DND-41 (cell line): ENCODE measurements at places on chromosomes 5 and 9.

DNA sequence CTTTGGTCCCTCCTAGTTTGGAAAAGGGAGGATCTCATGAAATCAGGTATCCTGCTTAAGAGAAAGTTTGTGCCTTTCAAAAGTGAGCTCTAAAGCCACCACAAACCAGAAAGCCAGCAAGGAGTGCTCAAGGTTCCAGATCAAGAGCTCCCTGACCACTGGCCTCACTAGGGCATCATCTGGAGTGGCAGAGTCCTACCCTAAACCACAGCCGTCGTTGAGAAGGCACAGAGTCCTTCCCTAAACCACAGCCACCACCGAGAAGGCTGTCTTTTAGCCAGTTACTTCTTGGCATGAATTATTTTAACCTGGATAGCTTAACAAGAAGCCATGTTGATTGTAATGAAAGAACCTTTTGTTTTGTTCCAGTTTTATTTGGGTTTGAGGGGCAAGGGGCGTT is 102.9 kb downstream of the FRMD3 start:
- no peak for DNase-seq

DNA sequence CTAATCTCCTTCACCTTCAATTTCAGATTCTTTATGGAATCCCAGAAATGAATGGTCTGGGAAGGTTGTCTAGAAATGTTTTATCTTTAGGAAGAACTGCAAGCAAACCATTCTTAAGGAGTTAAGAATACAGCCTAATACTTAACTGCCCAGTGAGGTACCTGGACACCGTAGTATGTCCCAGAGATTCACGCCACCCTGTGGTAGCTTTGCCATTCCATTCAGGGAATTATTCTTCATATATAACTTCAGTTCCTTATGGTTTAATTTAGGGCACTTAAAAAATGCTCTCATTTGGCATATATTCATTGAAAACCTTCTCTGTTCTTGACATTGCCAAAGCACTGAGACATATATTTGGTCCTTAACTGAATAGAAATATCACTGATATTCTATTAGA is 49.7 kb downstream of the ACTBL2 start:
- DNase-seq = no peak

- no peak for DNase-seq
Observed at GRCh38 chr5:150054569-150054968, 31.8 kb downstream of the CSF1R start.

DNA sequence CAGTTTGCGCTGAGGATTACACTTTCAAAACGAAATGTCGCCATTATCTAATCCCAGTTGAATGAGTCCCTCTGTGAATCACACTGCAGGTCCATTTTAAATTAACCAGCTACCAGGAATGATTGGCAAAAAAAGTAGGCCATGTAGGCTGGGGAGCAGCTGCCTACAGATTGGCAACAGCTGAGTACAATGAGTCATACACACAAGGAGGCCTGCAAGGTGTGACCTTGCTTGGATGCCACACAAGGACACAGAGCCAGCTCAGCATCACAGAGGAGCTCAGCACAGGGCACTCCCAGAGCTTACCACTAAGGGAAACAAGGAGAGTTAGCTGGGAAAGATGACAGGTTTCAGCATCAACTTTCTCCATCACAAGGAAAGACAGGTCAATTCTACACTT is 12.9 kb downstream of the HAVCR1 start:
- DNase-seq = no peak

GRCh38 chr5:126948011-126948355 is 82.4 kb downstream of the MARCHF3 start:
- no peak for DNase-seq

- no peak for DNase-seq
Observed at GRCh38 chr5:39951070-39951469, 526.3 kb upstream of the DAB2 start.

DNA sequence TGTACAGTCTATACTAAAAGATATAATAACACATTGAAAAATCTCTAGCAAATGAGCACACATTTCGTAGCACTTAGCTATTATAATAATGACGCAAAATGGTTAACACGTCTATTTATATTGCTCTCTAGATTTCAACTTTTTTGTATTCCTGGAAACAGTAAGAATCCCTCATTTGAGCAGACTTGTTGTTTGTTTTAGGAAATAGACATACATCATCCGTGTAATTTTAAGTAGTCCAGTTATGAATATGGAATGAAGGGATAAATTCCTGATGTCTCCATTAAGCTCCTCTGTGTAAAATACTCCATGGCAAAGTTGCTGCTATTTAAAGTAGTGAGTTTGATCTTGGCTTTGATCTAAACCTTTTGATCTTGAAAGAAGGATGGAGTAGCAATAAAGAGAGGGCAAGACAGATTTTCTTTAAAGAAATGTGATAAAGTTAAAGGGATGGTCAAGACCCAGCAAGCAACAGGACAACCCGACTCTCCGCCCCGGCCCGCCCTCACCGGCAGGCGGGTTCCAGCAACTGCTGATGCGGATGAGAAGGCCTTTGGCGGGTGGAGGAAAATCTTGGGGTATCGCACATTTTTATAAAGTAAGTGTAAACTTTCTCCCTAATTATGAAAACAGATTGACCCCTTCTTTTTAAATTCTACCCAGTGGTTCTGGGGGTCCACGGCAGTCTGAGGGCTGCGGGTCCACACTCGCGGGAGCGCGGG is 277.4 kb downstream of the AOPEP start:
- DNase-seq = no peak
